ENCODE measurements at places on chromosomes 2 and 18. TPM values are rescaled to one million over a fixed set of nuclear protein-coding genes. Genes with fewer than 3 reads are reported as not detected.

The TLX2 gene
- total RNA-seq: not detected

The PCBP1 gene
- 41.8 TPM for total RNA-seq

The ANO7 gene
- 0.89 TPM for total RNA-seq

The FECH gene
- total RNA-seq: 65.6 TPM

The XIRP2 gene
- total RNA-seq: 1.6 TPM

The HOXD13 gene
- not detected for total RNA-seq

The TDRD15 gene
- total RNA-seq: 1.4 TPM

The SERPINB8 gene
- total RNA-seq: 4.0 TPM

The SAG gene
- total RNA-seq: not detected

The GALNT5 gene
- 2.4 TPM for total RNA-seq
